ENCODE measurements at places on chromosomes 5 and 9.

GRCh38 chr5:172637110-172637580 lies 3.9 kb upstream of the NEURL1B start:
- H3K4me3 ChIP-seq: no peak overlapping the region
- H3K27me3 ChIP-seq: no peaks in the 10 kb centered on the region
- H3K4me1 ChIP-seq: peaks cover 1% of the 10 kb centered on the region
- no peak overlapping the region for H3K27ac ChIP-seq
- DNase-seq: no peak

DNA sequence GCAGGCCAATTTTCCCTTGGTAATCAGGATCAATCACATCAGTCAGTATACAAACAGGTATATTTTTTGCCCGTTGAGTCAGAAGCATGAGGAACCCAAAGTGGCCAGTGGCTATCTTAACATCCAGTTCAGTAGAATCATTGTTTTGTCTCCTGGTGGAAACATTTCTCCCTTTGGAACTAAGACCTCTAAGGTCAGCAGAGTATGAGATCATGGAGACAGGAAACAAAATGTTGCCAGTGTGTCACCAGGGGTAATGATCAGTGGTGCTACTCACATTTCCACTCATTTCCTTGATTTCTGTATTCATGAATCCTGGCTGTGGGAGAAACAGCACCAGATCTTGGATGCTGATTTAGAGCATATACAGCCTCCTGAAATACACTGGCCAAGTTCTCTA lies 553.0 kb downstream of the CSNK1G3 start:
- no peak overlapping the region for H3K27ac ChIP-seq
- no peak for DNase-seq
- H3K27me3 ChIP-seq: no peaks in the 10 kb centered on the region
- no peaks in the 10 kb centered on the region for H3K4me1 ChIP-seq
- H3K36me3 ChIP-seq: no peaks in the 10 kb centered on the region

- H3K36me3 ChIP-seq: no peaks in the 10 kb centered on the region
- no peaks in the 10 kb centered on the region for H3K4me1 ChIP-seq
- no peak overlapping the region for H3K27ac ChIP-seq
- DNase-seq: no peak
- no peak overlapping the region for H3K4me3 ChIP-seq
Observed at GRCh38 chr9:117121316-117121715, 293.5 kb downstream of the ASTN2 start.

- no peak for DNase-seq
- no peak overlapping the region for H3K27ac ChIP-seq
- H3K4me1 ChIP-seq: no peaks in the 10 kb centered on the region
- H3K4me3 ChIP-seq: no peak overlapping the region
- no peaks in the 10 kb centered on the region for H3K36me3 ChIP-seq
Observed at GRCh38 chr9:35285731-35286130, 123.9 kb downstream of the UNC13B start.

DNA sequence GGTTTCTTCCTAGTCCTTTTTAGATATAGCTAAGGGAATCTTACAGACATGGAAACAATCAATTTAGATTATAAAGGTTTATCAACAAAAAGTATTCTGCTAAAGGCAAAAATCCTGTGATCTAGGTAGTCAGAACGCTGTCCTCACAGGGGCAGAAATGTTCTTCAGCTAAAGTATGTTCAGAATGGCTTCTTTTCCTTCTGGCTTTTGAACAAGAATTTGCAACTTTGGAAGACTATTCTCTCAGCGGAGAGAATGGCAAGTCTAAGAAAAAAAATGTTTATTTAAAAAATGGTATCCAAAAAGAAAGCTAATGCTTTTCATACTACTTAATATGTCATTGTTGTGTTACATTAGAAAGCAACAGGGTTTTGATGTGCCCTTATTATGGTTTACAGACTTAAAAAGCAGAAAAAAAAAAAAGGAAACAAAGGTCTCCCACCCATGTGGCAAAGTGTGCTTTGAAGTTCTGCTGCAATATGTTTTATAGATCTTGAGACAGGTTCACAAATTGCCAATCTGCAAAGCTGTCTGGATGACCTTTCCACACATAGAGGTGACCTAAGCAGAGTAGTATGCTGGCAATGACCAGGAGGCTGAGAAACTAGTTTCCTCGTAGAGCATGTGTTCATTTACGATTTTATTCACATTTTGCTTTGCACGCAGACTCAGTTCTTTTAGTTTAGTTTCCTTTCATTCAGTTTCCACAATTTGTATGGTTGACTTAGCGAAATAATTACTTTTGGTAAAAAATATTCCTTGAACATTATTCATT lies 45.1 kb upstream of the PJA2 start:
- no peaks in the 10 kb centered on the region for H3K4me1 ChIP-seq
- H3K27me3 ChIP-seq: no peaks in the 10 kb centered on the region
- no peak for DNase-seq

- H3K36me3 ChIP-seq: no peaks in the 10 kb centered on the region
- H3K27ac ChIP-seq: no peak overlapping the region
- no peaks in the 10 kb centered on the region for H3K27me3 ChIP-seq
- peak overlapping the region; percentile 16 for H3K4me3 ChIP-seq
Observed at GRCh38 chr9:128244091-128244836, 31.5 kb downstream of the GOLGA2 start.

DNA sequence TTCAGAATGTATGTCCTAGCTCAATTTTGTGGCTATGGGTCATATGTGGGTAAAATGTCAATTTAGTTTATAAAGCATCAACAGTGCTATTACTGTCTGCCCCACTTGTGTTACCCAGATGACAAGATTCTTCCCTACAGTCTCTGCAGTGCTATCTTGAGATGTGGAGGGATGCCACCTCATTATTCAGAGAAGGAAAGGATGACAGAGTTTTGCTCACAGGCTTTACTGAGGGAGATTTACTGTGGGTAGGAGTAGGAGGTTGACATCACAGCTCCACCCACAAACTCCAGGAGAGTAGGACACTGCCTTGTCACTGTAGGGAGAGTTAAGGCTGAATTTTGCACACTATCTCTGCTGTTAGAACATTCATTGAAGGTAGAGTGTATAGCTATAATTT lies 359.3 kb downstream of the HTR1A start:
- H3K27me3 ChIP-seq: no peaks in the 10 kb centered on the region
- no peaks in the 10 kb centered on the region for H3K36me3 ChIP-seq
- no peak overlapping the region for H3K4me3 ChIP-seq
- no peak for DNase-seq
- no peak overlapping the region for H3K27ac ChIP-seq

DNA sequence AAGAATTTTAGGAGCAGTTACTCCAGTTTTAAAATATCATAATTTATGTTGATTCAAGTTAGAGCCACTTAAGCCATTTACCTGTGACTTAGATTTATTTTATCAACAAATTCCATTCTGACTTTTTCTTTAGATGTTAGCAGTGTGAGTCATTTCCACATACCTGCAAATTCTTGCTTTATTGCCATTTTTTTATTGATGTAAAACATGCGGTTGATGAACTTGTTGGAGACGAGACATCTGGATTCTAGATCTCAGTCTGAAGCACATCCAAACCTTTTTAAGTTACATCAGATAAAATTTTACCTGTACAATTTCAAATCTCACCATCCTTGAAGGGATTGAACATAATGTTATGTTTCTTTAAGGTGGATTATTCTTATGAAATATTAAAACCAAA lies 240.9 kb downstream of the IRX1 start:
- DNase-seq: no peak
- H3K27ac ChIP-seq: no peak overlapping the region
- no peak overlapping the region for H3K4me3 ChIP-seq
- H3K4me1 ChIP-seq: no peaks in the 10 kb centered on the region

Measured in ovary (tissue), 10 donors.